T-helper 17 cell (primary cell): ENCODE measurements at places on chromosomes 4 and X.

GRCh38 chrX:39840581-39841093 lies 257.1 kb downstream of the BCOR start:
- DNase-seq: no peak

DNA sequence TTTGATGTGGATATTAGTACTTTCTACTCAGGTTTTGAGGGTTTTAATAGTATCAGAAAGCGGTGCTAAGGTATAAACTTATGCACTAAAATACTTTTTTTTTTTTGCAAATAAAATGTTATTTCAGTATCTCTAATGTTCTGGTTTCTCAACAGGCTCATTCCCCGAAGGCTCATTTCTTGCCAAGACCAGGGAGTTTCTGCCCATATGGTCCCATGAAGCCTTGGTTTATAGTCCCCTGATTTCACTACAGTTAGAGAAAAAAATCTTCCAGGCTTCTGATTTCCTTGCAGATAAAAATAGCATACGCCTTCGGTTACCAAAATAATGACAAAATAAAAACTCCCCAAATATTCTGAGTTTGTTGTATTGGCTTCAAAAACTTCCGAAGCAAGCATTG lies 814.2 kb upstream of the PABPC4L start:
- DNase-seq: no peak

DNA sequence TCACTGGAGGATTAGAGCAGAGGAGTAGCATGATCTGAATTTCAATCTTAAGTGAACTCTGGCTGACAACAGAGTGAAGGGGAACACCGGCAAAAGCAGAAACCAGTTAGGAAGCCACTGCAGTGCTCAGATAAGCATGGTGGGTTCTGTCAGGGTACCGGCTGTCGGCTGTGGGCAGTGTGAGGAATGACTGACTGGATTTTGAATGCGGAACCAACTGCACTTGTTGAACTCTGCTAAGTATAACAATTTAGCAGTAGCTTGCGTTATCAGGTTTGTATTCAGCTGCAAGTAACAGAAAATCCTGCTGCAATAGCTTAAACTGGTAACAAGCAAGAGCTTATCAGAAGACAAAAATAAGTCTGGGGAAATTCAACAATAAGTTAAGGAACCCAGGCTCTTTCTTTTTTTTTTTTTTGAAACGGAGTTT lies 5.2 kb downstream of the HTT start:
- DNase-seq: no peak

DNA sequence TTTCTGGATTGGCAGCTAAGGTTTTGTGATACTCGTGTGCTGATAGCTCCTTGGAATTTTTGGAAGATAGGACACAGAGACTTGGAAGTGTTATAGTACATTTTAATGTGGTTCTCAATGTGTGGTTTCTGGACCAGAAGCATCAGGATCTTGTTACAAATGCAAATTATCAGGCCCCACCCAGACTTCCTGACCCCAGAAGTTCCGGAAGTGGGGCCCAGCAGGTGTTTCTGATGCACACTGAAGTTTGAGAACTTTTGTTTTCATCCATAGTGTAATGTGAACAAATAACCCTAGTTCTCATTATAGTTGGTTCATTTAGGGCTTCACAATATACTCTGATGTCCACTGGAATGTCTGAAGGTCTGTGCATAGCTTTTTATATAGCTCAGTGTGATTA lies 49.6 kb downstream of the LAMP2 start:
- no peak for DNase-seq

DNA sequence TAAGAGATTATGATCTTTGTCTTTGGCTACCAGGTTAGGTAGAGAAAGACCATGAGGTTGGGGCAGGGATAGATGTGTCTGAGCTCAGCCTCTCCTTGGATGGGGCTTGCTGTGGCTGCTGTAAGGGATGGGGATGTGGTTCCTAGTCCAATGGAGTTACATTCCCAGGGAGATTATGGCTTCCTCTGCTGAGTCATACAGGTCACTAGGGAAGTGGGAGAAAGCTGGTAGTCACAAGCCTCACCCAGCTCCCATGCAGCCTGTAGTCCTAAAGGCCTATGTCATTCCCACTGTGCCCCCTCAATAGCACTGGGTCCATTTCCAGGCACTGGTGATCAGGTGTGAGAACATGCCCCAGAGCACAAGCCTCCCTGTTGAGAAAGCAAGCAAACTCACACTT lies 70.6 kb upstream of the CENPE start:
- DNase-seq: no peak

DNA sequence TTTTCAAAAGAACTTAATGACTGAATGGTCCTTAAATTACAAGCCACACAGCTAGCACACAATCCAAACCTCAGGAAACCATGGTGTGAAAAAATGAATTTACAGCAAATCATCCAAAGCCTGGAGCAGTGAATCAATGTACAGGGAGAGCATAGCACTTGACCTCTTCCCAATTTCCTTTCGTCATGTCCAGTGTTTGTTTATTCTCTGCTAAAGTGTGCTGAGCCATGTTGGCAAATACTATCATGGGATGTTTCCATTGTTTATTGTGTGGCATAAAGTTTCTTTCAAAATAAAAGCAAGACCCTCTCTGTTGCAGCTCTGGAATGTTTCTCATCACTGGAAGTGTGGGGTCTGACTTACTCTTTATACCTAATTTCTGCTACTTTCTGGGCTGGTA lies 25.4 kb upstream of the FAM47B start:
- DNase-seq: no peak

- DNase-seq: peak; percentile 9
Observed at GRCh38 chr4:1728061-1728980, 7.0 kb downstream of the TACC3 start.

GRCh38 chr4:176902710-176903323 lies 110.1 kb upstream of the VEGFC start:
- no peak for DNase-seq

DNA sequence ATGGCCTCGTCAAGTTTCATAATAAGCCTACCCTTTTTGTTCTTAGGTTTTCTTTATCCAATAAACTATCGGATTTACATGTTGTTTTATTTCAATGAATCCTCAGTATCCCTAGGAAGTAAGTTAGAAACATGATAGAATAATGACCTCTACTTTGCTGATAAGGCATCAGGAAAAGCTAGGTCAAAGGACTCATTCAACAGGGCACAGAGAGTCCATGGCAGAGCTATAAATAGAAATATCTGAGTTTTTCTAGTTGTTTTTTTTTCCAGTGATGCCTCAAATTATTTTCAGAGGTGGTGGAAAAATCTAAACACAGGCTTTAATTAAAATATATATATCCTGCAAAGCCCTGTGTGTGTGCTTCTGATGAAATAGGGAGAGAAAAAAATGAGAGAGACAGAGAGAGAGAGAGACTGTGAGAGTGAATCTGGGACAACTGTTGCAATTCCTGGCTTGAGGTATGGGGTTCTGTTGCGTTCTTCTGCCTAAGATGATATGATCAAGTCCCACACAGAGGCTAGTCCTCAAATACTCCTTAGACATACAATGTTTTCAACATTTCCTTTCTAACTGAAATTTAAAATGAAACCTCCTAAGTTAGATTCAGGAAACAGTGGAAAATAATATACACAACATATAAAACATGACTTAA lies 139.9 kb downstream of the HDX start:
- DNase-seq: no peak

- DNase-seq: no peak
Observed at GRCh38 chr4:119233191-119233590, 20.7 kb downstream of the USP53 start.

GRCh38 chr4:48795108-48795507 lies 15.0 kb upstream of the FRYL start:
- no peak for DNase-seq

GRCh38 chr4:36493251-36493650 lies 211.8 kb downstream of the DTHD1 start:
- no peak for DNase-seq

DNA sequence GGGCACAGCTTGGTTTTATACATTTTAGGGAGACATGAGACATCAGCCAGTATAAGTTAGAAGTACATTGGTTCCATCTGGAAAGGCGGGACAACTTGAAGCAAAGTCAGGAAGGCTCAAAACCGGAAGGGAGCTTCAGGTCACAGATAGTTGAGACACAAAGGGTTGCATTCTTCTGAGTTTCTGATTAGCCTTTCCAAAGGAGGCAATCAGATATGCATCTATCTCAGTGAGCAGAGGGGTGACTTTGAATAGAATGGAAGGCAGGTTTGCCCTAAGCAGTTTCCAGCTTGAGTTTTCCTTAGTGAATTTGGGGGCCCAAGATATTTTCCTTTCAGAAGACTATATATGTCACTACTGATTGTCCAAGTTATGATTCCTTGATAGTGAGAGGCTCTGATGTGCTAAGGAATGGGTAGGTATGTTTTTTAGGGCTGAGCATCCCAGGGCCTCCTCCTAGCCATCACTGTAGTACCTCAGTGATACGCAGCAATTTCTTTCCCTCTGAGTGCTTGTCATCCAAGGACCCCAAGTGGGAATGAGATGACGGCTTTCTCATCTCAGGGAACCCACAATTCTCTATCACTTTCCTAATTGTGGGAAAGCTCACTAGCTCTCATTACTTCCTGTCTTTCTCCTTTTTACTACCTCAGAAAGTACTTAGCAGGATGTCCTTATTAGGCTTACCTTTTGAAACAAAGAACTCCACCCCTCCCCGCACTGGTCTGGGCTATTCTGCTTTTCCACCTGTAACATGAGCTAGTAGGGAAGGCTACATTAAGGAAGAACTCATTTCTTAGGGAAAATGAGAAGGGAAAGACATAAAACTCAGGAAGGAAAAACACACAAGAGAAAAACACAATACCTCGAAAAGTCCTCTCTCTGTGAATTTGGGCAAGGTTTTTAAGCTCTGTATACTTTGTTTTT lies 632.7 kb downstream of the RAPGEF2 start:
- no peak for DNase-seq

- no peak for DNase-seq
Observed at GRCh38 chrX:1075156-1075555, 137.3 kb downstream of the CRLF2 start.

DNA sequence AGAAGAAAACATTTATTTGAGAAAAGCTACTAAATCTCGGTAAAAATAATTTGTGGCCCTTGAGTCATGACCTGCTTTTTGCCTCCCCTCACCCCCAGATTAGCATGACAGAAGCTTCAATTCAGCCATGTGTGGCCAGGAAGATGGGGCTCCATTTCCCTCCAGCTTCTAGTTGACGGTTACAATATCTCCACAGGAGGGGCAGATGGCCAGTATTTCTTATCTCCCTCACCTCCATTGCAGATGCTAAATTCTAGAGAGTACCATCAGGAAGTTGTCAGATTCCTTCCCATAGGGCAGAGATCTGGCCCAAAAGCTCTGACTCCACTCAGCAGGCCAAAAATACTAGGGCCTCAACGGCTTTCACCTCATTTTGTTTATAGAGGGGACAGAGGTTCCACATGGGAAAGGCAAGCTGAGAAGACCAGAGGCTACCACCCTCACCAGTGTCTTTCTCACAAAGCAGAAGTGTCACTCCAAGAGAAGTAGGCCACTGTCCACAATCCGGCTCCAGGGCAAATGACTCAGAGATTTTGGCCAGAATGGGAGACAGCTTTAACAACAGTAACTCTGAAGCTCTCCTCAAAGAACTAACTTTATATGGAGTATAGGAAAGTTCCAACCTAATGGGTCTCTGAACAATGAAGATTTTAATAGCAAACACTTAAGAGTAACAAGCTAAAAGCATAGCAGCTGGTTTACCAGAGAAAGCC lies 108.3 kb downstream of the TBC1D19 start:
- DNase-seq: no peak

DNA sequence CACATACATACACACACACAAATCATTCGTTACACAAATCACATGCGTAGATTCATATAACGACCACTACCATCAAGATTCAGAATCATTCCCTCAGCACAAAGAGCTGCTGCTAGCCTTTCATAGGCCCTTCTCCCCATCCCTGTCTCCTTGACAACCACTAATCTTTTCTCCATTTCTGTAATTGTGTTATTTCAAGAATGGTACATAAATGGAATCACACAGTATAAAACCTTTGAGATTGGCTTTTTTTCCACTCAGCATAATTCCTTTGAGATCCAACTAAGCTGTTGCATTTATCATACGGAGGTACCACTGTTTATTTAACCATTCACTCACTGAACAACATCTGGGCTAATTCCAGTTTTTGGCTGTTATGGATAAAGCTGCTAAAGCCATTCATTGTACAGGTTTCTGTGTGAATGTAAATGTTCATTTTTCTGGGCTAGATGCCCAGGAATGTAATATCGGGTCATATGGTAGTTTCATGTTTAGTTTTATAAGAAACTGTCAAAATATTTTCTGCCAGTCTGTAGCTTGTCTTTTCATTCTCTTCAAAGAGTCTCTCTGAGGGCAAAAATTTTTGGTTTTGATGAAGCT lies 64.1 kb downstream of the USP11 start:
- DNase-seq: no peak

DNA sequence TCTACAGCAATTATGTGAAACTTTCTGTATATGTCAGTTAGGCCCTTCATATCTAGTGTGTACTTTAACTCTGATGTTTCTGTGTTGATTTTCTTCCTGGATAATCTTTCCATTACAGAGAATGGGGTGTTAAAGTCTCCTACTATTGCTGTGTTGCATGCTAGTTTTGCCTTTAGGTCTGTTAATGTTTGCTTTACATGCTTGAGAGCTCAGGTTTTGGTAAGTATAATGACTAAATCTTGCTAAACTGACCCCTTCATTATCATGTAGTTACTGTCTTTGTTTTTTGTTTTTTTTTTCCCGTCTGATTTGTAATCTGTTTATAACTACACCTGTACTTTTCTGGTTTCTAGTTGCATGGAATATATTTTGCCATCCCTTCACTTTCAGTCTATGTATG lies 63.6 kb upstream of the UGT2B15 start:
- DNase-seq: no peak

GRCh38 chr4:6619466-6620255 lies 20.8 kb upstream of the MRFAP1 start:
- DNase-seq: no peak

GRCh38 chr4:6887591-6888371 lies 21.8 kb upstream of the TBC1D14 start:
- no peak for DNase-seq

DNA sequence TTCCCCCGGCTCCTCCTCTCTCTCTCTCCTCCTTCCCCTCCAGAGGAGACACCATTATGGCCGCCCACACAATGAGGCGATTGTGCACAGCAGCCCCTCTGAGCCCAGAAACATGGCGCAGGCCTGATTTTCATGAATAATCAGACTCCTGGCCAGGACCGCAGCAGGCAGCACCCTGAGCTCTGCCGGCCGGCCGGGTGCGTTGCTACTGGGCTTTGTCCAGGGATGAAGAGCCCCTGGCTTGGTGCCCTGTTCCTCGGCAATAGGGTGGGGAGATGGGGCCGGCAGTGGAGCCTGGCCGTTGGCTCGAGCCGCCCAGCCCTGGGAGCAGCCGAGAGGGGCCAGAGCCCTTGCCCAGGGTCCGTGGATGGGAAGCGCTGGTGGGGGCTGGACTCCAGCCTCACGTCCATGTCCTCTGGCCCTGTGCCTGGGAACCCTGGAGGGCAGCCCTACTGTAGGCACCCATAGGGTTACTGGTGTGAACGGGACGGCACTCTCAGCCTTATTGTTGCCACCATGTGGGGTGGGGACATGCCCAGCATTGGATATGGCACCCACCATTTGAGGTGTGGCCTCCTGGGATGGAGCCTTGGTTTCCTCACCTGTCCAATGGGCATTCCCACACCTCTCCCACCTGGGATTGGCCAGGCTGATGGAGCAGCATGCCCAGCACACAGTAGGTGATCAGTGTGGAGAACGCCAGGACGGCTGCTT lies 103.0 kb downstream of the SORCS2 start:
- DNase-seq: no peak
